AG08395 (cell line): ENCODE measurements at places on chromosomes 12 and 14.
A peak's percentile ranks its signal among the peaks of the same experiment; 100 is the strongest.

DNA sequence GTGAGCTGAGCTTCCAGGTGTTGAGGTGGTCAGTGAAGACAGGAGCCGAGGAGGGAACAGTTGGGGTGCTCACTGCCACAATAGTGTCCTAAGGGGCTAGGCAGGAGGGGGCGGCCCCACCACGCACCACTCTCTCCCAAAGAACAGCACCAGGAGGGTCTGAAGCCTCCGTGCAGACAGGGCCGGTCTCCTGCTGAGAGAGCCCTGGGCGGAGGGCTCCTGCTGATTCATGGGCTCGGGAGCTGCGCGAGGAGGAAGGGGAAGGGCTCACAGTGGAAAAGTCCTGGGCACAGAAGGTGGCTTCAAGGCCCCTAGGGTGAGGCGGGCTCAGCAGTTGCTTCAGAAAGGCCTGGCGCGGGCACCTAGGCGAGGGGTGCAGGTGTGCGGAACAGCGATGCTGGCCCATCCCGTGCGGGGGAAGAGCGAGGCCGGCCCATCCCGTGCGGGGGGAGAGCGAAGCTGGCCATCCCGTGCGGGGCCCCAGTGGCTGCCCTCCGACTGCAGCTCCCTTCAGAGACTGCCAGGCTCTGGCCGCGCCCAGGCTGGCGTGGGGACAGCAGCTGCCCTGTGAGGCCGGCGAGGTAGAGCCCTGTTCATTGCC is 176.7 kb downstream of the ADGRD1 start:
- DNase-seq, result no peak

GRCh38 chr12:14960548-14961465 is 594 bp downstream of the ARHGDIB start:
- no peak for DNase-seq

GRCh38 chr12:103854372-103854973 is 13.4 kb upstream of the NT5DC3 start:
- no peak for DNase-seq

GRCh38 chr14:100234511-100234910 is 4.4 kb upstream of the YY1 start:
- DNase-seq, result no peak

DNA sequence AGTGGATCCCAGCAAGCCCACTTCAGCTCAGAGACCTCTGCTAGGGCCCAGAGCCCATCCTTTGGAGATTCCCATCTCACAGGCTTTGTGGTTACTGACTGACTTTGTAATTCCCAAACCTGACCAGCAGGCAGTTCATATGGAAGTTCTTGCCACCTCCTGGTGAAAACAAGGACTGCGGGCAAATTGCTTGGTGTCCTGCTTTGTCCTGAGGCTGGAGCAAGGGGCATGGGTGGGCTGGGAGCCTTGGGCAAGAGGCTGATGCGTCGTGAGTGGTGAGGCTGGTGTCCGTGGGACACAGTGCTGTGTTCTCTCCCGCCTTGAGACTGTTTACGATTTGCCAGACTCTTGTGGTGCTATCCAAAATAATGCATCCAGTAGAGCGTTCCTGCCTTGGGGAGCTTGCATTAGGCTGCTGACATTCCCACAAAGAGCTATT is 91.0 kb downstream of the LRRC74A start:
- DNase-seq, result peak; percentile 64

DNA sequence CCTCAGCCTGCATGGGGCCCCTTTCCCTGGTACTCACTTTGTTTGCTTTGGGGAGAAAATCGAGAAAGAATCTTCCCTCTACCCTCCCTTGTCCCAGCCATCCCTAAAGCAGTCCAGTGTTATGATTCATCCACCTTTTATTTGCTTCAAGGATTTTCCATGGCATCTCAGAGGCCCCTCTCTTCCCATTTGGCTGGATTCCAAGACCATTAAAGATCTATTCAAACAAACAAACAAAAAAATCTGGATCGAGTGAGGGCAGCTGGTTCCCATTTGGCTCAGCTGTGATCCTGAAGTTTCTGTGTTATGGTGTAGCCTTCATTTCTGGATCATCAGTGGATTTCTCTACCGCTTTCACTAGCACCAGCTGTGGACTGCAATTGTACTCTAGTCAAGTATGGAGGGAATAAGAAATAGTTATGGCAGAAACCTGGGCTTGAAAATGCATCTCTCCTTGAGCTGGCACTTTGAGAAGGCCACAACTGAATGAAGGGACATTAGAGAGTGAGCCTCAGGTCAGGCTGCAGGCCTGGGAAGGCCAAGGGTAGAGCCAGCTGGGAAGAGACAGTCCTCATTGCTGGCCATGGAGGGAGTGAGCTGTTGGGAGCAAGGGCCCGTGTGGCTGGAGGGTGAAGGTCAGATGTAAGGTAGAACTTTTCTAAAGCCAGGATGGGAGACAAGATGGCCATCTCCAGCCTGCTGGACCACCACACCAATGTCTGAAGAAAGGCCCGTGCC is 13.7 kb downstream of the KRT71 start:
- DNase-seq, result peak; percentile 69

GRCh38 chr14:92556863-92557543 is 43.4 kb downstream of the RIN3 start:
- no peak for DNase-seq

GRCh38 chr12:9707864-9708808 is 24.8 kb downstream of the CLECL1 start:
- peak; percentile 56 for DNase-seq

DNA sequence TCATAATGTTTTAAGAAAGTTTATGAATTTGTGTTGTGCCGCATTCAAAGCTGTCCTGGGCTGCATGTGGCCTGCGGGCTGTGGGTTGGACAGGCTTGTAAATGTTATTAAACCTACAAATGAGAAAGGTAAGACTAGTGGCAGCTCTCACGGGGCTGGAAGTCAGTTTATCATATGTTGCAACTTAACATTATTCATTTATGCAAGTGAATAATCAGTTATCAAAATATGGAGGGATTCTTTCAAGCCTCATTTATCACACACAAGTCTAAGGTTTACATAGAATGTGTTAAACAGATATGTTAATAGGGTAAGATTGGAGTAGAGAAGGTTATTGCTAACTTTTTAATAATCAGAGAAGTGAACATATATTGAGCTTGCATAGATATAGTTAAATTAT is 442.5 kb upstream of the RGS6 start:
- no peak for DNase-seq

DNA sequence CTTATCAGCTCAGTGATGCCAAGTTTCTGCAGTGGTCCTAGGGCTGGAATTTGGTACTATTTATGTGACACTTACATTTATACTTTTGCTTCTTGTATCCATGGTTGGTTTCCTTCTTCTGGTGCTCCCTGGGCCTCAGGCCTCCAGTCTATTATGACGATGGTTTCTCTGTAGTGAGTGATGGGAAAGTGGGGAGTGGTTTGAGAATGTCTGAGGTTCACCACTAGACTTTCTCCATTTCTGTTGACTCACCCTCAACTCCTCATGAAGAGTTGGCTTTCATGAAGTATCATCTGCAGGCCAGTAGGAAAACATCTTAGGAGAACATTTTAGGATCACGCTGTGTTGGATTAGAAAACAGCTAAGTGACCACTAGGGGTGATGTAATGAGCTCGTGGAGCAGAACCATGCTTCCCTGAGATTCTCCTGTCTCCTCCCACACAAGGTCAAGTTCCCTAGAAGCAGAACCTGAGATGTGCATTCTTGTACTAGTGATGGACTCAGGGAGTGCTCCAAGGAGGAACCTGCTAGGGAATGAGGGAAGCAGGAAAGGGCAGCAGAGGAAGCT is 32.1 kb downstream of the RPH3A start:
- DNase-seq, result no peak

GRCh38 chr12:54786081-54786480 is 68.2 kb upstream of the MUCL1 start:
- DNase-seq, result no peak

DNA sequence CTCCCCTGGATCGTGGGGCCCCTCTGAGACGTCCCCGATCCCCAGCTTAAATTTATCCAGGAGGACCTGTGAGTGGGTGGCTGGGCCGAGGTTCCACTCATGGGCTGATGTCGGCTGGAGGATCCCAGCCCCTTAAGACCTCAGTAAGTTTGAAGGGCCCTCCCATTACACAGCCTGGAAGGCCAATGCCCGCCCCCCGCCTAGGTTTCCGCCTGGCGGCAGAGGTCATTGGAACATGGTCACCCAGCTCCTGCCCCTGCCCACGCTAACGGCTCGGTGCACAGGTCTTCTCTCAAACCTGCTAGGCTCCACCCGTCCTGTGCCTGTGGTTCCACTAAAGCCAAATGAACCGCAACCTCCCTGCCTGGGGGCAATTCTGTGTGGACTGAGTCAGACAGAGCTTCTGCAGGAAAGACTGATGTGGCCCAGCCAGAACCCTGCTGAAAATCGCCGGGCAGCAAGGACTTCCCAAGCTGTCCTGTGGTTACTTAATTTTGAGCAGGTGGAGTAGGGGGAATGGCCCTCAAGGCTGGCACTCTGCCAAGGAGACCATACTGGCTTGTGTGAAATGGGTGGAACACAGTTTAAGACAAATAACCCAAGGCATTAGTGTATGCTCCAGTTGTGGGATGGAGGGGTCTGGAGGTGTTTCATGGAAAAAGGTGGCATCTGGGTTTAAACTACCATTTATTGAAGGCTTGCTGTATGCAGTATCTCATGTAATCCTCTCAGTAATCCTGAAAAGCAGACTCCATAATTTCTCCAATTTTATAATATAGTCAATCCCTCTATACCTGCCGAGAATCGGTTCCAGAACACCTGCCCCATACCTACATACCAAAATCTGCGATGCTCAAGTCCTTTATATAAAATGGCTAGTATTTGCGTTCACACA is 903 bp upstream of the NT5DC3 start:
- DNase-seq, result peak; percentile 70

DNA sequence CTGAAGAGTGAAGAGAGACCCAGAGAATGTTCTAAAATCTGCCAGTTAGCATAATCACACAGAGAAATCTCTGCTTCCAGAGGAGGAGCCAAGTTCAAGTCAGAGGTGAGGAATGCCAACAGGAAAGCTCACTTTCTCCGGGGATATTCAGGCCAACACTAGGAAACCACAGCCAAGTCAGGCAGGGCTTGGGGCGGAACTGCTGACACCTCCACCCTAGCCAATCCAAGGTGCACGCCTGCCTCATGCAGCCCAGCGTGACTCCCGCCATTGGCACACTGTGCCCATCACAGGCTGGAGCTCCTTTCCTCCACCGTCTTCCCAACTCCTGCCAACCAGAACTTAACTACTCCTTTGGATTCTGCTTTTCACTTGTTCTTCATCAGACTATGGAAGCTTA is 374.3 kb upstream of the CCDC196 start:
- DNase-seq, result no peak

DNA sequence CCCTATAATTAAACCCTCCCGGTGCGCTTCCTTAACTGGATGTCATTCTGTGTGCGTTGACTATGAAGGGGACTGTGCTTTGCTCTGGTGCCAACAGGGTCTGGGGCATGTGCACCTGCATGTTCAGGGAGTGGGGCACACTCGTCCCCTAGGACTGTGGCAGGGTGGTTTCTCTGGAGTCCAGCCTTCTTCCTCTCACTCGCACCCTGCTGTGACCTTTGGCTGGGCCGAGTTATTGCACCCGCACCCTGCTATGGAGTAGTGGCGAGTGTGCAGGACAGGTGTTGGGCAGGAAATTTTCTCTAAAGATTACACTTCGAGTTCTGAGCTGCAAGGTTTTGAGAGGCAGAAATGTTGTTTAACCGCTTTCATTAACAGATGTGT is 138.9 kb downstream of the PLXNC1 start:
- DNase-seq, result no peak

DNA sequence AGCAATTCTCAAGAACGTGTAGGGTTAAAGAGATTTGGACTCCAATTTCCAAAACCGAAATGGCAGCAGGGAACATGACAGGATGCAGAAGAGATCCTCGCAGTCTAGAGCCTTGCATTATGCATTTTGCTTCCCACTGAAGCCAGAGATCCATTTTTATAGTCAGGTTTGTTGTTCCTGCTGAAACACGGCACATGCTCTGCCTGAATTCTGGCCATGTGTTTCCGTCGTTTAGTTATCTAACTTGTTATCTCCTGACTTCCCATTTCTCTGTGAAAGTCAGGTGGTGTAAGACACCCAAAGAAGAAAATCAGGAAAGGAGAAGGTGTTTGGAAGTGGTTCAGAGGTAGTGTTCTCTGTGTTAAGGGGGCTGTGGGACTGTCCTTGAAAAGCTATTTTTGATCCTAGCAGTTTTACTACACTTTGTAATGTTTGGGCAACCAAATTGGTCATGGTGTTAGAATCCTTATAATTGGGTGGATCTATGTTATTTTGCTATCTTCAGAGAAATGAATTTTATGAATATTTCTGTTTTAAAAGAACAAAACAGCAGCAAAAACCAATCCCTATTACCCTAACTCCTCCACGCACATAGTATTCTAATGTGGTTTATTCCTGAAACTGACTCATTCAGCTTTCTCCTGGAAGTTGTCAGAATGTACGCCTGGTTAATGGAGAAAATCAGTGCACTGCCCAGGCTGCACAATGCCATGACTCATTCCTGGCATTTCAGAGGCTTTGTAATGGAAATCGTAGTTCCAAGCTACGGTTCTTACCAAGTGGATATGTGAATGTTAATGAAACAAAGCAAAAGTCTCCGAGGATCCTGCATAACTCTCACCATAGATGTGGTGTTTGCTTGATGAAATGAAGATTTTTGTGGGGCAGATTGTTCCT is 110.1 kb downstream of the SAMD4A start:
- DNase-seq, result peak; percentile 88

DNA sequence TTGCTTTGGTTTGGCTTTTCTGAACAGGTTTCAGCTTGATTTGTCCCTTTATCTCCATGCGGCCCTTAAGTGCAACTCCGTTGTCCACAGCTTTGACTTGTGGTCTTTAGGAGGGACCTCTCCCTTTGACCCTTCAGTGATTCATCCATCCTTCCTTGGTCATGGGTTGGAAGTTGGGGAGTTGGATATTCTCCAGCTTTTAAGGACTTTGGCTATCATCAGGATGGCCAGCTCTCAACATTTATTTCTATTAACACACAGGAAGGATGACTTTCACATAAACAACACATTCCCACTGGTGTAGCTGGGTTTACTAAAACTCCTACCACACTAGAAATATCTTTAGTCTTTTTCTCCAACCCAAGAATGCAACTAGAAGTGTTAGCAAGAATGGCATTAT is 50.9 kb upstream of the E2F7 start:
- DNase-seq, result no peak

DNA sequence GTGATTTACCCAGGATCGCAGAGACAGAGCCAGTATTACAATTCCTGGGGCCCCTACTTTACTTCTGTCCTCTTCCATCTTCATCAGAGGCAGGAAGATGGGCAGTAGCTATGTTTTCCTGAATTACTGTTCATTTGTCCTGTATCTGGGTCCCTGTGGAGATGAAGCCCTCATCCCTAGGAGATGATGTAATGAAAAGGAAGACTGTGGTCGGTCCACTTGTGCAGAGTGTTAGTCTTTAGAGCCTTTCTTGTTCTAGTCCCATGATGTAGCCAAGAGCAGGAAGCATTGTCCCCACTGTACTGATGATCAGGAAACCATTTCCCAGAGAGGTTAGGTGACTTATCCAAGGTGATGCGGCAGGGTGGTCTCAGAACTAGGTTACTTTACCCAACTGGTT is 2.6 kb downstream of the CD9 start:
- DNase-seq, result no peak

DNA sequence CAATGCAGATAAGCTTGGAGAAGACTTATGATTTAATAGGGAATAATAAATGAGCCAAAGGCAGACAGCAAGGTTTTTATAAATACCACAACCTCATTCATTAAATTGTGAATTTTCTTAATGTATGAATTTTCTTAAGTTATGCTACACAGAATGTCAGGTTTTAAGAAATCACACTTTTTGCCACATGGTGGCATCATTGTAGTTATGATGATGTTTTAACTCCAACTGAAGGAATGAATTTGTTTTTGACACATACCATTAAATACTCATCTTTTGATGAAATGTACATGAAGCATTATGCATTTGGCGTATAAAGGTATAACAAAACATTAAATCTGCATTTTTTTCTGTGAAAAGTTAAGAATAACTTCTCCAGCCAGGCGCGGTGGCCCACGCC is 524.1 kb upstream of the FBXO33 start:
- no peak for DNase-seq
